Mucosa of descending colon (tissue), 3 donors: ENCODE measurements at places on chromosomes 2 and 18. TPM values are rescaled to one million over a fixed set of nuclear protein-coding genes. Genes with fewer than 3 reads are reported as not detected.

GRCh38 chr2:20089715-20090464, 38.5 kb upstream of the LAPTM4A start:
- DNase-seq: no peak

Gene RGPD4
- total RNA-seq: 0.10 TPM

DNA sequence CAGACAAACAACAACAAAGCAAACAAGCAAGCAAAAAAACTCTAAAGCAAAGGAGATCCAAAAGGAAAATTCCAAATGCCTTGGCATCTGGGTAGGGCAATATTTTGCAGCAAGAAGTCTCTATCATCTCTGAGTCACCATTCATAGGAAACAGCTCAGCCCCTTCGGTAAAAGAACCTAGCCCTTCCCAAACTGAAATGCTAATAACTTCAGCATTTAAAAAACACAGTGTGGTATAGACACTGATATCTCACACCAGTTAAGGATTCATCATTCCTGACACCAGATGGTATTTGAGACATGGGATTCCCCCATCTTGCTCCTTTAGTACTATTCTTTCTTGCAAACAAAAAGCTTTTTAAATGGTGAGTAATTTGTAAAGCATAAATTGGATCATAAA, 491.8 kb downstream of the TXNL1 start:
- DNase-seq: no peak

Gene ALK
- 0.07 TPM for total RNA-seq

- no peak for DNase-seq
Observed at GRCh38 chr2:28521663-28522062, 25.8 kb downstream of the PLB1 start.

- peak; percentile 31 for DNase-seq
Observed at GRCh38 chr2:119756837-119757236, 2.9 kb upstream of the PTPN4 start.

Gene TUBA3D
- not detected for total RNA-seq

GRCh38 chr2:60358476-60358875, 195.0 kb downstream of the BCL11A start:
- DNase-seq: no peak

DNA sequence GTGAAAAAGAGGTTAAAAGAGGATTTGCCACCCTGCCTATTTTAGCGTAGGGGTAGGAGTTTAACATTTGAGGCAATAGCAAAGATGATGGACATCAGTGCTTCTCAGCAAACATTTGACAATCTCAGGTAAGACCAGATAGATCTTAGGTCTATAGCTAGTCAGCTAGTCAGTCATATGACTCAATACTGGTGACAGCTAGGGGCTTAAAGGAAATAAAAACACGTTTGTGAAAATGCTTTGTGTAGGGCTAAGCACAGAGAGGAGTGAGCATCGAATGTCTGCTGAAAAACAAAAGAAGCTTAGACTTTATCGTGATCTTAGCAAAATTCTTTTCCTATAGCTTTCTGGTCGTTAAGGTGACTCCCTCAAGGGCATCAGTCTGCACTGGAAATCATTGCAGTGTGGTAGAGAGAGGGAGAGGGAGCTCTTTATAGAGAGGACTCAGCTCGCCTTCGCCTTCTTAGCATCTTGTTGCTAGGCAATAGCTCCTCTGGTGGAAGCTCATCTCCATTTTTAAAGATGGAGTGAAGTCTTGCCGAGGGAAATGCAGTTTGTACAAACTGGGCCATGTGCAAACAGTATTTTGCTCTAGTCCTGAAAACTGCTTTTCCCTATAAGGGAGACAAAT, 62.8 kb upstream of the SLC38A11 start:
- DNase-seq: no peak

Gene MOCOS
- total RNA-seq: 4.7 TPM

Gene SANBR
- 15.2 TPM for total RNA-seq

Gene CIB4
- not detected for total RNA-seq

DNA sequence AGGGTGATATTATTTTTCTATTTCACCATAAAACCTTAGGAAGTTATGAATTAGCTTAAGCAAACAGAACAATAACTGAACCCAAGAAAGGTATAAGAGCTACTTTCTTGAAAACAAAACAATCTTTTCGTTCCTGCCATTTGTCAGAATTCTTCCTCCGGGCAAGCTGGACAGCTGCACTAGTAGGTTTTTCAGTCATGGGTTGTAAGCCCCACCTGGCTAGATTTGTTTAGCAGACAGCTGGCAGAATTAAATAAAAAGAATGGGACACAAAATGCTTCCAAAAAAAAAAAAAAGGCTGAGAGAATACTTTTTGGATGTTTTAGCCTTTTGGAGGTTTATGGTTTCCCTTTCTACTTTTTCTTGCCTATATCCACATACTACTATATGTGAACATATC, 694.1 kb downstream of the ARHGAP15 start:
- no peak for DNase-seq

Gene RAMP1
- total RNA-seq: 154 TPM

Gene REG3G
- total RNA-seq: not detected

- DNase-seq: no peak
Observed at GRCh38 chr18:57921708-57922107, 118.6 kb upstream of the ATP8B1 start.

Gene C1QL2
- total RNA-seq: not detected

DNA sequence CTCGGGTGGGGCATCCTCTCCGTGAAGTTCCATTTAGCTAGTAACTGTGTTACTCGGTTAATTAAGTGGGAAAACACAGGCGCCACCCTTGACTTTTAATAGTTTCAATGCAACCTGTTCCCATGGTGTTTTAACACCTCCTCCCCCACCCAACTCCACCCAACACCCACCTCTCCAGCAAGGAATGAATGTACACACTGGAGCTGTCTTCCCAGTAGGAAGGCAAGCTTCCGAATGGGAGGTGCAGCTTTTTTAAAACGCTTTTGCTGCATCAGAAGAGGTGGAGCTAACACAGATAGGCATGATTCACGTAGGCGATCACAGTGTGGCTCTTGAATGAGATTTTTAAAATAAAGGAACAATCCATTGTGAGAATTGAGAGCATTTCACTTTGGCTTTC, 73.8 kb upstream of the AGAP1 start:
- DNase-seq: no peak

DNA sequence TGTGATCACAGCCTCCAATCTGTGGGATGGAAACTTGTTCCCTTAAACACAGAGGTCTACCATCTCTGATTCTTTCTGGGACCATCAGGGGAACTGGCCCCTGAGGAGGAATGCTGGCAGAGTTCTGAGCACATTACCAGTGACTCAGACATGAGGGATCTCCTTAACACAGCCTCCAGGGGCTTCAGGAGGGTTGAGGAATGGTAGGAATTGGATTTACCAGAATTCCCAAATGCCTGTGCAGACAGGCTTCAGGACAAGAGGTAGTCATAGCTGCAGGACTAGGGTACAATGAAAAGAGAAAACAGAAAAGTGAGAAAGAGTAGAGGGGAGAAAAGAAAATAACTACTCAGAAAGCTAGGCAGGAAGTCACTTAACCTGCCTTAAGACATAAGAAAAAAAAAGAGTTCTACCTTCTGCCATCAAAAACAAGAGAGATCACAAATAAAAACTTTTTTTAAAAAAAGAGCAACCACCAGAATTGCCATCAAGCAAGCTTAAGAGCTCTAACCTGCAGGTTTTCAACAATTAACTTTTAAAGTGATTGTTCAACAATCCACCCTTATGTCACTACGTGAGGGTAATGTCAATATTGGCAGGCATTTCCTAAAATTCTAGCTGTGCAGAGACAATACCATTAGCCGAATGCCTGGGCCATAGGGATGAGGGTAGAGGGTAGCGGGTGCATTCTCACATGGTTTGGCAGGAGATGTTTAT, 524.4 kb downstream of the BCL11A start:
- DNase-seq: no peak

DNA sequence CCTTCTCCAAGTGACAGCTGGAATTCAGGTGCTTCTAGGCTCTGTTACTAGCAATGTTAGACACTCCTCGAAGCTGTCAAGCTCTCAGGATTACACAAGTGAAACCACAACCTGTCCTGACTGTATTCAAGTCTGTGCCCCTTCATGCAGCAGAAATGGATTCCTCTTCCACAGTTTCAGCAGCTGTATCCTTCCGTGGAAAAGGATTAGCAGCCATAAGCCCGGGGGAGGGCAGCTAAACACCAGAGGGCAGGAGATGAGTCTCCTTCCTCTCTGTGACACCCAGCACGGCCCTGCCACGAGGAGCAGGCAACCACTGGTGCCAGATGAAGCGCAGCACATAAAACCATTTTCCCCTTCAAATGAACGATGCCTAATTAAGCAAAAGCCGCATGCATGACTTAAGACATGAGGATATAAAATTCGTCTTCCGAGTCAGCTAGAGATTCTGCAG, 1.2 kb downstream of the ST3GAL5 start:
- peak; percentile 59 for DNase-seq

DNA sequence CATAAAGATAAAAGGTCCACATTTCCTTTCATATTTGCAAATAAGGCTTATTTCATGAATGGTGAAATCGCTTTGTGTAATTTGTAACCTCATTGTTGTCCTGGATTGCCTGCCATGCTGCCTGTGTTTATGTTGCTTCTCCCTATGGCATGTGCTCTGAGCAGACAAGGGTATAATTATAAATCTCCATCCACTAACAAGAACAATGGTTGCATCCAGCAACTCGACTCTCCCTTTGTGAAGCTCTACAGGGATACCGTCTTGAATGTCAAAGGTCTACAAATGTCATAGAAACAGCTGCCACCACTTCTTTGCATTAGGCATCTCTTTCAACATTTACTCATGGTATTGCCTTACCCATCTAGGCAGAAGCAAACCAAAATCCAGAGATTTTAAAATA, 209.6 kb downstream of the SLC8A1 start:
- no peak for DNase-seq

DNA sequence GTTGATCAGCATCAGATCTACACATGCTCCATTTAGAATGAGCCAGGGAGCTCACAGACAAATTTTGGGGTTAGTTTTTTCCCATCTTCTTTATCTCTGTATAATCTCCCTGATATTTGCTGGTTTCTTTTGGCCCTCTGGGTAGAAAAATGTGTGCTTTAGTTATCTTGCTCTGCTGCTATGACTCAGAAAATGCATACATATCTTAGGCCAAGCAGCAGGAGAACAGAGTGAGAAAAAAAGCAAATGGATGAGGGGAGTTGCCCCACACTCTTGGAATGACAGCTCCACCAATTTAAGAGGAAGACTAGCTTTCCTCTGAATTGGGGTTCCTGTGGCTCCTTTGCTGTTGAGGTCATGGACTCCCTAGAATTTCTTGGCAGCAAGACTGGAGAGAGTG, 331.8 kb downstream of the KCNJ3 start:
- no peak for DNase-seq

GRCh38 chr2:26623541-26624495, 17.3 kb downstream of the CIB4 start:
- no peak for DNase-seq

Gene MC5R
- total RNA-seq: not detected

Gene IL1F10
- total RNA-seq: not detected

Gene ERBB4
- total RNA-seq: 0.25 TPM

- peak; percentile 28 for DNase-seq
Observed at GRCh38 chr2:41782306-41783158, 265.3 kb upstream of the PKDCC start.

- DNase-seq: no peak
Observed at GRCh38 chr2:180394305-180394704, 387.2 kb upstream of the CWC22 start.

DNA sequence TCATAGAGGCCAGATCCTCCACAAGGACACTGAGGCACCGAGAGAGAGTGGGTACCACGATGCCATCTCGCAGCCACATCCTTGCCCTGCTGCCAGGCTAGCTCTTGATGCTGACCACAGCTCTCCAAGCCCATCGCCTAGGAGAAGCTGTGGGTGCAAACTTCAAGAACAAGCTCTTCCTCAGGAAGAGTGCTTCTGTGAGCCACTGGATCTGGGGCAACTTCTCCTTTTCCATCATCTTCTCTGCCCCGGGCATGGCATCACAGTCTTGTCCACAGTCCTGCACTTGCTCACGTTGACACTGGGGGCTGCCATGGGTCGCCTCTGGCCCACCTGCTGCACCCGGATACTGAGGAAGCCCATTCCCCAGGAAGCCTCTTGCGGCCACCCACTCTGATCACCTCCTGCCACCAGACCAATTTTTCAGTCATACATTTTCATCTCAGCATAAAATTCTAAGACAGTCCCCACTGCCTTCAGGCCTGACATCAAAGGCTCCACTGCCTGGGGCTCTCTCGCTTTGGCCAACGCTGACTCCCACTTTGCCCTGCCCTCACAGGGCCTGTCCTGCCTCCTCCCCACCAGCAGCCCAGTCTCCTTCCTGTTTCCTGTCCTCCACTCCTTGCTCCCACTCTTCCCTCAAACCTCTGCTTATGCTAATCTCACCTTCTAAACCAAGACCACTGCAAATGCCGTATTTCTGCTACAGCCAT, 243.9 kb downstream of the AFF3 start:
- DNase-seq: no peak

DNA sequence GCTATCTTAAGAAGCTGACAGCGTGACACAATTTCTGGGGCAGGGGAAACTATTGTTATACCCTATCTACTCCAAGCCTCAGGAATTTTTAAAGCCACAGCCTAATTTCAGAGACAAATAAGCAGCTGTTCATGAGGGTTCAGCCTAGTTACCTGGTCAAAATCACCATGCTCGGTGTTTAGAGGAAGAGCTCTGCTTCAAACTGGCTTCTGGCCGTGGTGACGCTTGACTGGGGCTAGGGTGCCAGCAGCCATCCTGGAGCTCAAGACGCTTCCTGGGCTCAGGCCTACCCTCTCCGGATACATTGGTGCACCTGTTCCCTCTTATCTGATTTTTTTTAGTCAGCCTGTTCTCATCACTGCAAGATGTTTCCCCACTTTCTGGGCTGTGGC, 41.7 kb downstream of the FRZB start:
- DNase-seq: no peak

GRCh38 chr2:215685238-215685990, 249.5 kb upstream of the FN1 start:
- no peak for DNase-seq

Gene IL18RAP
- 0.90 TPM for total RNA-seq

Gene CD8A
- 9.1 TPM for total RNA-seq

- no peak for DNase-seq
Observed at GRCh38 chr18:50096766-50097435, 98.0 kb downstream of the MYO5B start.

DNA sequence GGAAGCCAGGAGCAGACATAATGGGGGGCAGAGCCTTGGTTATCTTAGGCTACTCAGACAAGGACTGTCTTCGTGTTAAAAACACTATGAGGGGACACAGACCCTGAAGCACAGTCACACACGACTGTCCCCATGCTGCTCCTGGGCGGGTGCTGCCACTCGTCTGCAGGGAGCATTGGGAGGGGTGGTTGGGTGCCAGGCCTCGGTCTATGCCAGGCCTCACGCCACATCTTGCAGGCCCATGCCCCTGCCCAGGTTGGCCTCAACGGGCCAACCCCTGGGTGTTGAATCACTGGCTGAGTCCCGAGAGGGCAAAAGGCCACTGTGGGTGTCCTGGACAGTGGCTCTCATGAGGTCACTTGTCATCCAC, 97.9 kb downstream of the USP40 start:
- DNase-seq: no peak

GRCh38 chr2:72993147-72993932, 76.0 kb downstream of the EMX1 start:
- no peak for DNase-seq

Gene SKA1
- 7.2 TPM for total RNA-seq
